ENCODE measurements at places on chromosomes 11 and 22.

GRCh38 chr11:36376009-36376887 lies 80.2 kb downstream of the PRR5L start:
- DNase-seq = no peak

DNA sequence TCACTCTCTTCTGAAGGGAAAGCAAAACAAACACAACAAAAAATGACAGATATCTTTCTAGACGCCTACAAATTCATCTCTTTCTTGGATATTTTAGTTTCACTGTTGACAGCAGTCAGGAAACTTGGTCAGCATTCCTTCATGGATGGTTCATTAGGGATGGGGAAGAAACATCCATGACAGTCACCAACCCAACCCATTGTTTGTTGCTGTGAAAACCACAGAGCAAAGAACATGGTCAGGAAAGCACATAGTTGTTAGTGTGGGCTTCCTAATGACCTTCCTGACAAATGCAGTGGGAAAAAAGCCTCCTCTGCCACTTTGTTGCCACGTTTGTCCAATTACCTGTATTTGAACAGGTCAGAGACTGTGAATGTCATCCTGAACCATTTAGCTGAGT lies 139.8 kb upstream of the SNX19 start:
- DNase-seq = no peak

DNA sequence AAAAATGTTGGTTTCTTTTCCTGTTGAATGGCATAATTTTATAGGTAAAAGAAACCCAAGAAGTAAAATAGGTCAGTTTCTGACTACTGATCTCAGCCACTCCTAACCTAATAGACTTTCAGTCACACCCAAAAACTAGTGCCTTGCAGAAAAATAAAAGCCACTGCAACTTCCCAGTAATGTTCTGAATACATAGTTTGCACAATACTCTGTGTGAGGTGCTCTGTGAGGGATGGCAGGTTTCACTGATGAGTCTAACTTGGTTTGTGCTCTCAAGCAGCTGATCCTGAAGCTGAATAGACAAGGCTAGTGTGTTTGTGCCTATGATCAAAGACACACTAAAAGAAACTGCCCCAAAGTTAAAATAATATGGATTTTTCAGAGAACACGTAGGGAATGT lies 758.3 kb downstream of the NELL1 start:
- no peak for DNase-seq

DNA sequence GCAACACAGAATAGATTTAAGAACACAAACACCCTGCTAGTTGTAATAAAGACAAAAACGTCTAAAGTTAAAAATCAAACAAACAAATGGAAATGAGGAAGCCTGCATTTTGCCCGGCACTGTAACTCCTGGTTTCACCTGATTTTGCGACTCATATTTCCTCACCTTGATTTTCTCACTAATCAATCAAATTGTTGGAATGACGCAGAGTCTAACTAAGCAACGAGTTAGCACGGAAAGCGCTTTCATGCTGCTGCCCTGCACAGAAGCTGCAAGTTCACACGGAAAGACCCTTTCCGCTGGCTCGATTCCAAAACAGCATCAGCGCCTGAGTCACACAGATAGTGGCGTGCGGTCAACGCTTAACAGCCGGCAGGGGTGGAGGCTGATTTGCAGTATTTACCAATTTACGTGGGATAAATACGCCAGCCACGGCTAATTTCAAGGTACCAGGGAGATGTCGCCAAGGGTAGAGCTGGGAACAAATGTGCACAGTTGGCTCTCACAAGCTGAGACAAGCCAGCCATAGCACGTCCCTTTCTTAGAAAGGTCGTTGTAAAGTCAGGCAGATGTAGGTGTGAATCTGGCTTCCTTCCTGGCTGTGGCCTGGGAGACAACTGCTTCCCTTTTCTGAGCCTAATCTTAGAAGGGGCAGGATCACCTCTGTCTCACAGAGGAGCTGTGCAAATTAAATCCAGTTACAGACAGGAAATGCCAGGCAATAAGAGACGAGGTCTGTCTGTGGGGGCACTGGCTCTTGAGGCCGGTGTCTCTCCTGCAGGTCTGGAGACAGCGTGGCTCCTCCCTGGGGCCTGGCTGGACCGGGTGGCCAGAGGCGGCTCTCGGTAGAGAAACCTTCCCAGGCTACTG lies 76.9 kb upstream of the TTLL12 start:
- peak; percentile 90 for DNase-seq

- DNase-seq = no peak
Observed at GRCh38 chr11:117443266-117444186, 115.9 kb downstream of the CEP164 start.

DNA sequence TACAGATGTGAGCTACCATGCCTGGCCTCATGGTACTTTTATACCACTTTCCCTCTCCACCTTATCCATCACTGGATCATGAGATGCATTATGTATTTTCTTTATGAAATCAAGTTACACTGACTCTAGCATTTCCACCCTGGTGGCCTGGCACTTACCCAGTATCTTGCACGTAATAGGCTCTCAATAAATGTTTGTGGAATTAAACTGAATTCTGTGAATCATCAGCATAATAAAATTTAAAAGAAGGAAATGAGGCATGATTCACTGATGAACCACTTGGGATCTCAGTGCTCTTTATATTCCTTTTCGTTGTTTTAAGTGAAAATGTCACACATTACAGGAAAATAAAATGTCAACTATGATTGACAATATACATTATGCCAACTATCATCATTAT lies 25.1 kb downstream of the ADM start:
- DNase-seq = no peak

GRCh38 chr22:36762687-36763260 lies 13.1 kb downstream of the IFT27 start:
- DNase-seq = no peak

DNA sequence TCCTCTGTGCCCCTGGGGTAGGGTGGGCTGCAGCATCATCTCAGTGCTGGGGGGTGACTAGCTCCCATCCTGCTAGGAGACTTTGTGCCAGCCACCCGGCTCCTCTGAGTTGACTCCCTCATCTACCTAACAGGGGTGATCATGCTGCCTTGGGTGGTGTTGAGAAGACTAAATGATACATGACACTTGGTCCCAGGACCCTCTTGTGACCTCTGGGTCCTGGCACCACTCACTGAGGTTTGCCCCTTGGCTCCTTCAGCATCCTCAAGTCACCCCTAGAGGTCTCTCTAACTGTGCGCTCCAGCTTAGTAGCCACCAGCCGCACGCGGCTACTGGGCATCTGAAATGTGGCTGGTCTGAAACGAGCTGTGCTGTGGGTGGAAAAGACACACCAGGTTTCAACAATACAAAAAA lies 72.1 kb downstream of the LRRC32 start:
- DNase-seq = no peak

- DNase-seq = no peak
Observed at GRCh38 chr11:103079833-103080232, 12.1 kb downstream of the DCUN1D5 start.

DNA sequence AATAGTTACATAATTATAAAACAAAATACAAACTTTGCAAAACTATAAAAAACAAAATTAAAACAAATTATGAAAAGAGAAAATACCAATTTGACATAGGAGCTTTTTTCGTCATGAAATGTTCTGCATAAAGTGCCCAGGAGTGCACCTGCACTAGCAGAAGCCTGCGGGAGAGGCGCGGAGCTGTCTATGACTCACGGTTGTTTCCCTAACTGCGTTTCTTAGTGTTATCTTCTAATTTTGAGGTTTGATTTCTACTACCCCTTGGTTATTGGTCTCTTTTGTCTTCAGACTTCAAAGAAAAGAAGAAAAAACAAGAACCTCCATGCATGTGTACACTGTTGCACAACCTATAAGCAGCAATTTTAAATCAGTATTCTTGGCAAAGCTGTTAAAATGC lies 740.9 kb upstream of the LRRC4C start:
- no peak for DNase-seq

DNA sequence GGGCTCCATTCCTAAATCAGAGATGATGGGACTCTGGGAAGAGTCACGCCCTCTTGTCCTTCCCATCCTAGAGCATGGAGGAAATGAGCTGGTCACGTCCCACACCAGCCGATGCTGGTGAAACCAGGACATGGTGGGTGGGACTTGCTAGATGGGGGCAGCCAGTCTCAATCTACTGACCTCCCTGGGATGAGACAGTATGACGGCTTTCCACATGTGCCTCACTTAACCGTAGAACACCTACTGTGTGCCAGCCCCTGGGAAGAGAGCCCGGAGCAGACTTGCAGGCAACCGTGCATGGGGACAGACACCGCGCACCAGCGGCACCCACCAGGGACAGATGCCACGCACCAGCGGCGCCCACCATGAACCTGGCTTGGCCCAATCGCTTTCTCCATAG lies 3.8 kb downstream of the OSBPL5 start:
- no peak for DNase-seq

DNA sequence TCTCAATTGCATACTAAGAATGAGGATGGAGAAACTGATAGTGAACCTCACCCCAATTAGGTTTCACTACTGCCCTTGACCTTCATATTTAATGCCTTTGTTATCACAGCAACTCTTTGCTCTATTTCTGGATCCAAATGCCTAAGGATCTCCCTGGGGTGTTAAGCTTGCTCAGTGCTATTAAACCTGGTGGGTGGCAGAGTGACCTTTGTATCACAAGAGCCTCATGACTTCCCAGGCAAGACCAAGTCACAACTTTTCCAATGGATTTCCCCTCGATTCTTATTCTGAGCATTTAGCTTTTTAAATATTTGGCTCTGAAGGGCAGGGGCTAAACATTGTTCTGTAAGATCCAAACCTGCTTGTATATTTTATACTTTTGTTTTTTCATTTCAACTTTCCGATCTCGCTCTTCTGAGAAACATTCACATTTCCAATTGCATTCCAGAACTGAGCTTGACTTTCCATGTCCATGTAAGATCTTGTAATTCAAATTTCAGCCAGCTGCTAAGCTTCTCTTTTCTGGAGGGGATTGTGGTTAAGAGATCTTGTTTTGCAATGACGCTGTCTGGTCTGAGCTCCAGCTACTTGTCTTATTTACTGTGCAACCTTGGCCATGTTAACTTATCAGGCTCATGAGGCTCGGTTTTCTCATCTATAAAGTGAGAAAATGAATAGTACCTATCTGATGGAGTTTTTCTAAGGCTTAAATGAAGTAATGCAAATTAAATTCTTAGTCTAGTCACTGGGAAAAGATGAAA lies 6.4 kb upstream of the EHF start:
- DNase-seq = no peak

- DNase-seq = no peak
Observed at GRCh38 chr11:130611791-130612251, 163.4 kb downstream of the ADAMTS15 start.

- DNase-seq = no peak
Observed at GRCh38 chr11:128678024-128678423, 15.8 kb upstream of the FLI1 start.

DNA sequence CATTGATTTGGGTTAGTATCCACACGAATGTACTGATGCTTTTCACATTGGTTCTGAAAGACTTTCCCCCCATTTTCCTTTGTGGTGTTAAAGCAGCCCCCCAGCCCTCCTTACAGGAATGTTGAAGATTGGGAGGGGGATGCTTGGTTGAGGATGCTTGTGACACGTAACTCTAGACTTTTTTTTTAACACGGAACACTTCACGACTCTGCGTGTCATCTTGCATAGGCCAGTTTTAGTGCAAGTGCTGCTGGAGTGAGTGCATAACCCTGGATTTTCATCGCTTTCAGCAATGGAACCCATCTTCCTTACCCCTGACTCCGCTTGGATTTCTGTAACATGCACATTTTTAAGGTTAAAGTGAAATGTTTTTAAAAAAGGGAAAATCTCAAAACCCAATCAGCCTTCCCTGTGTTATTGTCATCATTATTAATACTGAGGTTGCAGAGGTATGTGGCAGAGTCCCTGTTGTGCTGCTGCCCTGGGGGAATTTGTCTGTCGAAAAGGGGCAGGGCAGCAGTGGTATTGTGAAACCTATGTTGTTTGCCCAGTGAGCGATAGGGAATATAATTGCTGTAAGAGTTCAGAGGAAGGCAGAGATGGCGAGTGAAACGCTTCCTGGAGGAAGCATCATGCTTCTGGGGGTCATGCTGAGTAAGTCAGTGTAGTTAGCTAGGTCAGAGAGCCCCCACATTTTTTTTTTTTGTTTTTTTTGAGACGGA lies 12.1 kb downstream of the CECR2 start:
- DNase-seq = no peak

DNA sequence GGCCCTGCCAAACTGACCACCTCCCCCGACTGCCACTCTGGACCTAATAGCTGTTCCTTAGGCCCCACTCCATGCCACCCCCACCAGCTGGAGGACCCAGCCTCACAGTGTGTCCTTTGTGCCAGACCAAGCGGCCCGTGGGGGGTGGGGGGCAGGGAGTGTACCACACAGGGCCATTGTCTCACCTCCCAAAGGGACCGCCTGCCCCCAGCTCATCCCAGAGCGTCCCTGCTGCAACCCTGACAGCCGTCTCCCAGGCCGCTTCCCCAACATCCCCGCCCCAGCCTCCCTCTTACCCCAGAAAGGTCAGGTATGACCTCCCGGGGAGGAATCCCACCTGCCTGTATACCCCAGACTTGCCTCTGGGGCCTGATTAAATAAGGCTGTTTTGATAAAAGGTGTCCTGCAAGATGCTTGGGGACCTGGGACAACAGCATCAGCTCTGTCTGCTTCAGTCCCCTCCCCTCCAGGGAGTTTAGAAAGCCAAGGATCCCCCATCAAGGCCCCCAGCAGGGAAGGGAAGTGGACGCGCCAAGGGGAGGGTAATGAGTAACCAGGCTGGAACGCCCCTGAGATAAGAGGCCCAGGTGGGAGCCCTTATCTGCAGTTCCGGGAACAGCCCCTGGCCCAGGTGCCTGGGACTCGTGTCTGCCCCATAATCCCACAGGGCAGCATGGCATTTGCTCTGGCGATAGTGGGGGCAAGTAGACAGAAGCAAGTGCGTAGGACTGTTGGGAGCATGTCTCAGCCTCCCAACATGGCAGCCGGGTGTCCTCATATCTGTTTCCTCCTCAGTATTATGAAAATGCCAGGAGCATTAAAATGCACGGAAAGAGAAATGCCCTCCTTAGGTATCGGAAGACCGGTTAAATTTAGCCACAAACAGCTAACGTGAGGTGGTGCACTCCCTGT lies 9.0 kb downstream of the CDC42EP1 start:
- no peak for DNase-seq

DNA sequence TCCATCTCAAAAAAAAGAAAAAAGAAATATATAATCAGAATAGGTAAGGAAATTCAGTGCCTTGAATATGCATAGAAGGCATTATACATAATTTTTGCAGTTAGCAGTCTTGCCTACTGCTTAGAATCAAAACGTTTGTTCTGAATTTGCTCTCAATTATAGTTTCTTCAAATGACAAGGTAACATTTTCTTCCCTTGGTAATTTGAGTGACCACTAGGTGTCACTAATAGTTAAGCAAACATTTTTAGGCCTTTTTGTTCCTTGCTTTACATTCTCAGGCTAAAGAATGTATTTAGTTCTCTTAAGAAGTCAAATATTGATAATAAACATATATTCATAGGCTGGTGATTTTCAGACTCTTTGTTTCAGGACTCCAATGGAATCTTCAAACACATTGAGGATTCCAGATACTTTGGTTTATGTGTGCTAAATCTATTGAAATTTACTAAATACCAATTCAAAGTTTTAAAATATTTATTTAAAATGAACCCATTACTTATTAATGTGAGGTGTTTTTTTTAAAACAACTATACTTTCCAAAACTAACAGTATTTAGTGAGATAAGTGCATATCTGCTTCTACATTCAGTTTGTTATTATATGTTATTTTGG lies 55.0 kb upstream of the DEPDC7 start:
- peak; percentile 59 for DNase-seq

GRCh38 chr22:41695211-41695610 lies 4.1 kb upstream of the MEI1 start:
- no peak for DNase-seq

All from CD4-positive, alpha-beta T cell treated with Interleukin-15 for 4 hours (primary cell).